DMS153 (cell line): ENCODE measurements at places on chromosomes 13 and 19.

GRCh38 chr13:41567363-41567762 is 110.0 kb downstream of the RGCC start:
- DNase-seq: no peak

GRCh38 chr13:97295283-97296182 is 73.4 kb downstream of the MBNL2 start:
- DNase-seq: peak; percentile 64

GRCh38 chr13:111658145-111659100 is 338.0 kb downstream of the TEX29 start:
- peak; percentile 87 for DNase-seq

- DNase-seq: no peak
Observed at GRCh38 chr13:110280985-110281688, 25.8 kb downstream of the COL4A1 start.

DNA sequence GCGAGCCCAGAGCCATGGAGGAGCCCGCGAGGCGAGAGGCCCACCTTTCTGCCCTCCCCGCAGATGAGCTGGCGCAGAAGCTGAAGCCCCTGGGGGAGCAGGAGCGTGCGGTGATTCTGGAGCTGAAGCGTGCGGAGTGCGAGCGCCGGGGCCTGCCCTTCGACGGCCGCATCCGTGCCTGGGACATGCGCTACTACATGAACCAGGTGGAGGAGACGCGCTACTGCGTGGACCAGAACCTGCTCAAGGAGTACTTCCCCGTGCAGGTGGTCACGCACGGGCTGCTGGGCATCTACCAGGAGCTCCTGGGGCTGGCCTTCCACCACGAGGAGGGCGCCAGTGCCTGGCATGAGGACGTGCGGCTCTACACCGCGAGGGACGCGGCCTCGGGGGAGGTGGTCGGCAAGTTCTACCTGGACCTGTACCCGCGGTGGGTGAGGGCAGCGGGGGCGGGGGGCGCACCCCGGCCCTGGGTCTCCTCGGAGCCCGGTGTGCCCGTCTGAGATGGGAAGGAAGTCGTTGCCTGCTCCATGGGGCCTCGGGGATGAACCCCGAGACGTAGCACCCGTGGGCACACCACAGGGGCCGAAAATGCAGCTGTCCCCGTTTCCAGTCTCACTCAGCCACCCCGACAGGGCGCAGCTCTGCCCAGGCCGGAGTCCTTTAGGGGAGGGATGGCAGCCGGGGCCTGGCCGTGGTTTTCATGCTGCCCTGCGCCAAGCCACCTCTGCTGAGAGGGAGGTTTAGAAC is 12.1 kb upstream of the ZNF554 start:
- no peak for DNase-seq

- DNase-seq: no peak
Observed at GRCh38 chr13:31807090-31807541, 67.8 kb downstream of the RXFP2 start.

- DNase-seq: no peak
Observed at GRCh38 chr19:52190487-52191293, 838 bp downstream of the PPP2R1A start.

DNA sequence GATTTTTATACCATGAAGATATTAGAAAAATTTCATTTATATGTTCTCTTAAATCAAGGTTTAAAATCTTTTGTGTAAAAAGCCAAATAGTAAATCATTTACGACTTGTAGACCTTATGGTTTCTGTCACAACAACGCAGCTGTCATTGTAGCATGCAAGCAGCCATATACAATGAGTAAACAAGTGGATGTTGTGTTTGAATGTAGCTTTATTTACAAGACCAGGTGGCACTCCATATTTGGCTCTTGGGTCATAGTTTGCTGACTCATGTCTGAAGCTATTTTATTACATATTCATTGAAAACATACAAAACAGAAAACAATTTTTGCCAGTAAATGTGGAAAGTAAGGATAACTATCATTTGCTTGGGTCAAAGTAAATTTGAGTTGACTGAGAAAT is 930.8 kb downstream of the SLITRK5 start:
- DNase-seq: no peak

DNA sequence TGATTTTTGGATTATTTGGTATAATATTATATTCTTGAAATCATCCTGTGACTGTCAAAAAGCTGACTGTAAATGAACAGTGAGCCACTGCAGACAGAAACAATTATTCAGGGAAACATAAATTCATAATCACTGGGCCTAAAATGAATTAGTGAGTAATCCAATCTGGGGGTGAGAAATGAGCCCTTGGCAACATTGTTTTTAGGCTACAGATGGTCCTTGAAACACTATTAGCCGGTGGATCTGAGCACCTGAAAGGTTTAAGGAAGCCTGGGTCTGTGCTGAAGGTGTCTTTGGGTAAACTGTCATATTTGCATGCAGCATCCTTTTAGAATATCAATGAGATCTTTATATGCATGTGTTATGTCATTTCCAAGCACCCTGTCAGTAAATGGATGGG is 290.7 kb downstream of the ATP8A2 start:
- DNase-seq: no peak

GRCh38 chr19:17455308-17456123 is 5.2 kb downstream of the NXNL1 start:
- DNase-seq: no peak

DNA sequence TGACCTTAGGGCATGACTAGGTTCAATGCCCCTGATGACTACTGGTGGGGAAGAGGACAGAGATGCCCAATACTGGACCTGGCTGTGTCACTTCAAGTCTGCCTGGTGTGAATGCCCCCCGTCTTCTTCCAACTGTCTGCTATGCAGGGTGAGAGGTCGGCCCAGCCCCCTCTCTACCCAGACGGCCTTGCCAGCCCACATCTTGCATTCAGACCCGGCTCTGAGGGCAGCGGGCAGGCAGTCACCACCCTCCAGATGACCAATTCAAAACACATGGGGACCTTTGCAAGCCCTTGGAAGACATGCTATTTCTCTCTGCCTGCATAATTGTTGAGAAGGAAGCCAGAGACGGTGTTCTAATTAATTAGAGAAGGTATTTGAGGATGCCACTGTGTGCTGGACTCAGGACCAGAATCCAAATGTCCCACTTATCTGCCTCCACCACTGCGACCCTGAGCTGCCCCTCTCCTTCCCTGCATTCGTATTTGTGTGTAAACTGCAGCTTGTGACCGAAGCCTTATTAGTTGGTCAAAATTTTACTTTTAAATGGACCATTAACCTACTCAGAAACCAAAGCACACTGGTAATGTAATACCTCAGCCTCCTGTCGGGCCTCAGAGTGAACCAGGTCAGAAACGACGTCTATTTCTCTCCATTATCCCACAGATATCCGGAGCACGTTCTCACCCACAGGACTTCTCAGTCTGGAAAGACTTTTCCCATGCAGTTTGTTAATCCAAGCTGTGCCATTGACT is 407.0 kb downstream of the ZNF536 start:
- DNase-seq: no peak

DNA sequence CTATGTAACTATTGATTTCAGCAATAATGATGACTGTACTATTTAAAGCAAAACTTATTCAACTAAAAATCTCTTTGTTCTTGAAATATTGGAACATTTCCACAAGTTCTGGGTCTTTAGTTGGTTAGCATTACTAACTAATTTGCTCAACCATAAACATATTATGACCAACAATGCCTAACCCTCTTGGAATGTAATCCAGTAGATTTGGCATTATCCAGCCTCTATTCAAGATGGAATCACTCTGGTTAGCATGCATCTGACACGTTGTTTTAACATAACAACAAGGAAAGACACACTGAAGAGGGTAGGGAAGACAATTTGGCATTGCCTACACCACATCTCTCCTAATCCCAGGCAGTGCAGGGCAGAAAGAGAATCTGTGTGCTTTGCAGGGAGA is 941.3 kb upstream of the PCDH20 start:
- no peak for DNase-seq
